ENCODE measurements at places on chromosomes 6 and 20.

GRCh38 chr20:41615110-41615509 is 3.1 kb downstream of the CHD6 start:
- H3K27ac ChIP-seq = no peak overlapping the region
- H3K4me1 ChIP-seq = no peaks in the 10 kb centered on the region
- no peak overlapping the region for H3K4me3 ChIP-seq
- H3K27me3 ChIP-seq = no peaks in the 10 kb centered on the region
- no peak for DNase-seq

DNA sequence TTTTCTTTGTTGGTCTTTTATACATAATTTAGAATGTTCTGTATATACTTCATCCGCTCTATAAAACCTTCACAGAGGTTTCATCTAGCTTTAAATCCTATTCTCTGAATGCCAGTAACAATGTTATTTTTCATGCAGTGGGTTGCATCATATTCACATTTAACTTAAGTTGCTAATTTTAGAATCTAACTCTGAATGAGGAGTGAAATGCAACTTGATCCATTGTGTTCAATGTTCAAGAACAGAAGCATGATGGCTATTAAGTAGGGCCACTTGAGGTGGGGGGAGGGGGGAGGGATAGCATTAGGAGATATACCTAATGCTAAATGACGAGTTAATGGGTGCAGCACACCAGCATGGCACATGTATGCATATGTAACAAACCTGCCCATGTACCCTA is 224.5 kb downstream of the NKAIN2 start:
- no peak overlapping the region for H3K4me3 ChIP-seq
- H3K27me3 ChIP-seq = no peaks in the 10 kb centered on the region
- no peak for DNase-seq
- no peak overlapping the region for H3K27ac ChIP-seq
- H3K4me1 ChIP-seq = no peaks in the 10 kb centered on the region

DNA sequence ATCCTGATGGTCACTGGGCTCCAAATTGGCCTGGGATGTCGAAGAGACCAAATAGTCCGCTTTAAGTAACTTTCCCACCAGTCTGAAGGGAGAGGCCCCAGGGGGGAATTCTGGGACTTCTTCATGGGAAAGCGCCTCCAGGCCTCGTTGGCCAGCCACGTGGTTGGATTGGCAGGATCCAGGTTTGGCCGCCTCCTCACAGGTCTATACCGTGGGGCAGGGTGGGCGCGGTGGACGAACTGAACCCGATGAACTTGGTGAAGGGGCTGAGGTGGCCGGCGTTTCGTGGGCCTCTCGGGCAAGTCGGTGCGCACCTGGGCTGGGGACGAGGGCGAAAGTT is 297 bp downstream of the POM121L2 start:
- no peaks in the 10 kb centered on the region for H3K4me1 ChIP-seq
- H3K27me3 ChIP-seq = peaks cover 9% of the 10 kb centered on the region
- H3K36me3 ChIP-seq = no peaks in the 10 kb centered on the region
- H3K4me3 ChIP-seq = peak overlapping the region; percentile 44

- no peaks in the 10 kb centered on the region for H3K27me3 ChIP-seq
- no peak overlapping the region for H3K4me3 ChIP-seq
- H3K36me3 ChIP-seq = no peaks in the 10 kb centered on the region
These were observed 11.1 kb upstream of the ADTRP start for GRCh38 chr6:11789744-11790143.

GRCh38 chr6:38673397-38674165 is 29.4 kb downstream of the GLO1 start:
- DNase-seq = no peak
- H3K27me3 ChIP-seq = no peaks in the 10 kb centered on the region
- H3K36me3 ChIP-seq = peaks cover 17% of the 10 kb centered on the region
- H3K27ac ChIP-seq = no peak overlapping the region
- no peaks in the 10 kb centered on the region for H3K4me1 ChIP-seq
- no peak overlapping the region for H3K4me3 ChIP-seq

- no peaks in the 10 kb centered on the region for H3K4me1 ChIP-seq
- peak; percentile 42 for DNase-seq
- H3K36me3 ChIP-seq = no peaks in the 10 kb centered on the region
- no peak overlapping the region for H3K4me3 ChIP-seq
- H3K27me3 ChIP-seq = no peaks in the 10 kb centered on the region
- H3K27ac ChIP-seq = no peak overlapping the region
These were observed 104.2 kb upstream of the QKI start for GRCh38 chr6:163310096-163310972.

DNA sequence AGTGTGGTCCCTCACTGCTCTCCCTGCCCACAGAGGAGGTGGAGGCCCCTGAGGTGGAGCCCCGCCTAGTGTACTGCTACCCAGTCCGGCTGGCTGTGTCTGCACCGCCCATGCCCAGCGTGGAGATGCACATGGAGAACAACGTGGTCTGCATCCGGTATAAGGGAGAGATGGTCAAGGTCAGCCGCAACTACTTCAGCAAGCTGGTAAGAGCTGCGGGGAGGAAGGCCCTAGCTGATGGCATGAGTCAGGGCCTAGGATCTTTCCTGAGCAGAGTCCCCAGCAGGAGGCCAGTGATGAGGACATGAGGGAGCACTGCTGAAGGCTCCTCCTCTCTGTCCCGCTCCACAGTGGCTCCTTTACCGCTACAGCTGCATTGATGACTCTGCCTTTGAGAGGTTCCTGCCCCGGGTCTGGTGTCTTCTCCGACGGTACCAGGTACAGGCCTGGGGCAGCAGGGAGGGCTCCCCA is 11.2 kb downstream of the PCIF1 start:
- no peak for DNase-seq
- H3K36me3 ChIP-seq = peaks cover 99% of the 10 kb centered on the region
- H3K4me1 ChIP-seq = peaks cover 10% of the 10 kb centered on the region
- no peak overlapping the region for H3K4me3 ChIP-seq
- no peak overlapping the region for H3K27ac ChIP-seq

DNA sequence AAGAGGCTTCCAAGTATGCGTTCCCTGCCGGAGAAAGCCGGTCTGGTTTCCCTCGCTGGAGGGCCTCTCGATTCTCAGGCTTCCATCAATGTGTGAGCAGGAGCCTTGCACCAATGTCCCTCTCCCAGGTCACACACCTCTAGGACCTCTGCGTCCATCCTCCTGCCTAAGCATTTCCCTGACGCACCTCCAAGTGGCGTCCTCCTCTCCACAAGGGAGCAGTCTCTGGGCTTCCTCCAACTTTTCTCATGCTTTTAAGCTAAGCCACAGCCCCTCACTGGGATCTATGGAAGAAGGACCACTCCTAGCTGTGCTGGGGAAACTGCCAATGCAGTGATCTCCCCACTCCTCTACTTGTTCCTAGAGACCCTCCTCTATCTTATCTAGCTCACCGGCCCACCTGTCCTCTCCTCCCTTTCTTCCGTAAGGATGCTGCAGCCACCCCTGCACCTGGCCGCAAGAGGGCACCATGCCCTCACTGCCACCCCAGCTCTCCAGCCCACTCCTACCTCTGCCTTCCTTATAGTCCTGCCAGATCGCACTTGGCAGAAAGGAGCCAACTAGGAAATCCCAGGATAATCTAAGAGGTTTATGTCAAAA is 258.7 kb downstream of the LRFN2 start:
- no peaks in the 10 kb centered on the region for H3K36me3 ChIP-seq
- H3K4me1 ChIP-seq = no peaks in the 10 kb centered on the region
- DNase-seq = no peak
- no peak overlapping the region for H3K4me3 ChIP-seq
- H3K27ac ChIP-seq = no peak overlapping the region

All from right atrium auricular region (tissue), 2 donors.